ENCODE measurements at places on chromosomes 13 and 19.

DNA sequence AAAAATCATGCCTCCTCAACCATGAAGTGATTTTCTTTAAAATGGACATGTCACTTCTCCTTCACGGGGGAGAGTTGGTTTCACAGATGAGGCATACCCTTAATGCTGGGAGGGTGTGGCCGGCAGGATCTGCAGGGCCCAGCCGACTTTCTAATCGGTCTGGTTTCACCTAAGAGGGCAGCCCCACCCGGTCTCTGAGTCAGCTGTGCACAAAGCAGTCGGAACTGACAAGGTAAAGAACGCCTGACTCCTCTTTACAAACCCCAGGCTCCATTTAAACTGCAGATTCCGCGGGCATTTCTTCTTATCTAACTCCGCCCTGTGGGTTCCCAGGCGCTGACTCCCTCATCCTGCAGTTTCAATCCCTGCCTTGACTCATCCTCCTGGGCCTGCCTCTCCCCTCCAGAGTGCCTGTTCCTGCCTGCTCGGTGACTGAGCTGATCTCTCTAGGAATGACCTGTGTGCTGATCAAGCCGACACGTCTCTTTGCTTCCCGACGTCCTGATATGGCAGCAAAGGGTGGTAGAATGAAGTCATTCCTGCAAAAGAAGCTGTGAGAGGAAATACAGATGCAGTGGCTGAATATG, 63.4 kb downstream of the EFNB2 start:
- DNase-seq = no peak

DNA sequence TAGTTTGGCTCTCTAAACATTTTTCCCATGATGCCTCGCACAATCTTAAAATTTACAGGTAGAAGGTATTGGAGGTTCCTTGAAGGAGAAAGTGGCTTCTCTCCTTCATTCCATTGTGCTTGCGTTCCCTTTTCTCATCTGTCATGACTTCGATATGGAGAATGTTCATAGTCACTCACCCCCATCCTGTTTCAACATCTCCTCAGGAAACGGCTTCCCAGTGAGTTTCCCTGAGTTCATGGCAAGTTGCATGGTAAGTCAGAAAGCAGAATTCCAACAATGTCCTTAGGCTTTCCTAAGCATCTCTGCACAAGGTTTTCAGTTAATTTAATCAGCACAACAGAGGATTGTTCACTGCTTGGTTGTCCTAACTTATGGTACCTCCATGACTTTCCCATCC, 581.8 kb upstream of the SLITRK5 start:
- DNase-seq = no peak

DNA sequence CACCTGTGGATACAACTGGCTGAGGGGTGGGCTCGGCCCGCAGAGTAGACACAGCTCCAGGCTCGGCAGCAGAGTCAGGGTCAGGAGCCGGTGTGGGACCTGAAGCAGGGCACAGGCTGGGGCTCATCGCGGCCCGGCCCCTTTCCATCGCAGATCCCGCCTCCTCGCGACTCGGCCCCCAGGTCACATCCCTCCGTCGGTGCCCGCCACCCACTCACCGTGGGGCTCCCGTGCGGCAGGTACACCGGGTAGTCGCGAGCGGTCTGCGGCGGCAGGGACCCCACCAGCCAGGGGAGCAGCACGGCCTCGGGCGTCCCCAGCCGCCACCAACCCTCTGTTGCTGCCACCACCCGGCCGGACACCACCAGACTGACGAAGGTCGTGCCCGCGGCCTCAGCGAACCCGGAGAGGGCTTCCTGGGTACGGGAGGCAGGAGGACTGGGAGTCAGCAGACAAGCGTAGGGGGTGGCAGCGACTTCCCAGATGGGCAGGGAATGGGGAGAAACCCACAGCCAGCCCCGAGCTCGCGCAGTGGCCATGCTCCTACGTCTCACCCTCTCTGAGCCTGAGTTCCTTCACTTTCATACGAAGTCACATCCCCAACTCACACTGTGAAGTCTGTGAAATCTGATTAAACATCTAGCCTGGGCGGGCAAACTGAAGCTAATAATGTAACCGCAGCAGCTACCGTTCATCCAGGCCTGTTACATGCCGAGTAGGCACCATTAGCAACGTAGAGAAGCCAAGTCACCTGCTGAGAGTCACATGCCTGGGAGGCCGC, 3.7 kb downstream of the FUZ start:
- DNase-seq = no peak

DNA sequence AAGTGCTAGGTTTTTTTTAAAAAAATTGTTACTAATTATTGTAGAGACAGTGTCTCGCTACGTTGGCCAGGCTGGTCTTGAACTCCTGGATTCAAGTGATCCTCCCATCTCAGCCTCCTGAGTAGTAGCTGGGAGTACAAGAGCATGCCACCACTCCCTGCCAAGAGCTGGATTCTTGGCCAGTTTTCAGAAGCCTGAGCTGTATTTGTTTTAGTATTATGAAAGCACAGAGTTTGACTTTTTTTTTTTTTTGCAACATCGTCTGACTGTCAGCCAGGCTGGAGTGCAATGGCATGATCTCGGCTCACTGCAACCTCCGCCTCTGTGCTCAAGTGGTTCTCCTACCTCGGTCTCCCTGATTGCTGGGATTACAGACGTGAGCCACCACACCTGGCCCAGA, 7.0 kb downstream of the ARMC6 start:
- no peak for DNase-seq

GRCh38 chr13:111423168-111423785, 102.8 kb downstream of the TEX29 start:
- no peak for DNase-seq

DNA sequence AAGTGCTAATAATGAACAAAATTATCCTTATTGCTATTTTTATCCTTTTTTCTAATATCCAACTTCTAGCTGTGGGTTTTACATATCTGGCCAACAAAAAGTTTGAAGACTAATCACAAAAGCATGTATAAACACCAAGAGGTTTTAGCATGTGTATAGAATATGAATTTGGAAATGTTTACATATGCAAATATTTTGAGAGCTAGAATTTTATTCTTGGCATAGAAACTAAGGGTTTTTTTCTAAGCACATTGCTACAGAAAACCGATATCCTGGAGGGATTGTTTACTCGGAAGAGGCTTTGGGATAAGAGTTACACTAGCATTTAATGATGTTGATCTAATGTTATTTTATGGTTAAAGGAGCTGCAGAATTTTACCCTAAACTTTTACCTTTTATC, 392.1 kb downstream of the EFNB2 start:
- DNase-seq = no peak

DNA sequence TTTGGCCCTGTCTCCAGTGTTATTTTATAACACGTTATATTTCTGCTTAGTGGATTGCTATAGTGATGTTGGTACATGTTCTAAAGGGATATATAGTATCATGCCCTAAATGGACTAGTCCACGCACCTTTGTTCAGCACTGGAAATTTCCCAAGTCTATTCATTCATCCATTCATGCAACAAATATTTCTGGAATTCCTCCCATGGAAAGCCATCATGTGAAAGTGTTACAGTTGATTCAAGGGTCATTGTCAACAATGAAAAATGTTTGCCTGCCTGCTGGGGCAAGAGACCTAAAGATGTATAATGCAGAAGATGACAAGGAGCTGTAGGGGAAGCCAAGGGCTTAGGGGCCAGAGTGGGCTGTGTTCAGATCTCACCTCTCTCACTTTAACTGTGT, 10.8 kb upstream of the HSPH1 start:
- DNase-seq = no peak

GRCh38 chr19:4911314-4911713, 2.0 kb downstream of the UHRF1 start:
- no peak for DNase-seq

DNA sequence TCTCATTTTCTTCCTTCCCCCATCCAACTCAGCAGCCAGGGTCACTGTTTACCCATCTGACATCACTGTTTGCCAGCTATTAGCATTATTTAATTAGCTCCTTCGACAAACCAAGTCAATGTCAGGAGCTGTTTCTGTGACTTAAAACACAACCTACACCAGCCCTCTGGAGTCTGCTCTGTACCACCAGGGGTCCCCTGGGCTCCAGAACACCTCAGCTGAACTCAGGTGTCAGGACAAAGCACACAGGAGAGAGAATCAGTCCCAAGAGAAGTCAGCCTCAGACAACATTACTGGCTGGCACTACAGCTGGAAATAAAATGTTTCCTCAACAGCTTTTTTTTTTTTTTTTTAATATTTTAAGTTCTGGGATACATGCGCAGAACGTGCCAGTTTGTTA, 45.1 kb downstream of the DCLK1 start:
- DNase-seq = no peak

DNA sequence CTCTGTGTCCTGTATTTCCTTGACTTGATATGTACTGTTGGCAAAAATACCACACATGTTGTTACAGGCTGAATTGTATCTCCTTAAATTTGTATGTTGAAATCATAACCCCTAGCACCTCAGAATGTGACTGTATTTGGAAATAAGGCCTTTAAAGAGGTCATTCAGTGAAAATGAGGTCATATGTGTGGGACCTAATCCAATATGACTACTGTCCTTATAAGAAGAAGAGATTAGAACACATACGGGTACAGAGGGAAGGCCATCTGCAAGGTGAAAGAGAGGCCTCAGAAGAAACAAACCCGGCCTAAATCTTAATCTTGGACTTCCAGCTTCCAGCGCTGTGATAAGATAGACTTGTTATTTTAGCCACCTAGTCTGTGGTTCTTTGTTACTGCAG, 202.5 kb downstream of the NUFIP1 start:
- DNase-seq = no peak

- no peak for DNase-seq
Observed at GRCh38 chr19:35267353-35267817, 1.4 kb upstream of the USF2 start.

GRCh38 chr13:43838909-43839308, 40.6 kb downstream of the CCDC122 start:
- DNase-seq = no peak

GRCh38 chr19:48633148-48634035, 3.8 kb downstream of the DBP start:
- no peak for DNase-seq

DNA sequence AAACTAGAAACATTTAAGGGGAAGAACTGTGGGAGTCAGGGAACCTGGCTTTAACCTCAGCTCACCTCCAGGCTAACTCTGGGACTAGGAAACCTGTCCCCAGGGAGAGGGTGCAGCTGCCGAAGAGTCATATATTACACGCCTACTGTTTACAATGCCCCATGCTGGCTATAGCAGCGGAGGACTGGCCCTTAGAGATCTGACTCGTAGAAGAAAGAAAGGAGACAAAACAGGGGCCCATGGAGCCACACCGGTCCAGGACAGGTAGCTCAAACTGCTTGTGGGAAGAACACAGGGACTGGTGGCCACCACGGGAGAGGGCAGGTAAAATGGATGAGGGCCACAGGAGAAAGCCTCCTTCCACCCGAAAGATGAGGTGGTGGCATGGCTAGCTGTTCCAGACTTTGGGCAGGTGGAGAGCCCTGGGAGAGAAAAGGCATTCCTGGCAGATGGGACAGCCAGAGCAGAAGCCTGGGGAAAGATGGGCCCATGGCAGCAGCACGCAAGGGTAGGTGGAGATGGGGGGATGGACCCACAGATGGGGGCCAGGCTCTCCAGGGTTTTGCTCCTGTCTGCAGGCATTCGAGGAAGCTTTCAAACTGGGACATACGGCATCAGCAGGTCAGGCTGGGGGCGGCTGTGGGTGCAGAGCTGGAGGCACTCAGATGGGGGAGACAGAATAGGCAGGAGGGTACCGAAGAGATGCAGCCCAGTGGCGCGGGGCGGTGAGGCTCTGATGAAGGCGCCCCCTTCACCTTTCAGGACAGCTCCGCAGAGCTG, 69.5 kb downstream of the LATS2 start:
- DNase-seq = no peak

GRCh38 chr13:87536499-87536898, 134.7 kb upstream of the SLITRK5 start:
- no peak for DNase-seq
